KBM-7 (cell line): ENCODE measurements at places on chromosomes 1 and 21.

GRCh38 chr1:115021145-115021544 is 8.5 kb upstream of the TSHB start:
- DNase-seq: no peak

DNA sequence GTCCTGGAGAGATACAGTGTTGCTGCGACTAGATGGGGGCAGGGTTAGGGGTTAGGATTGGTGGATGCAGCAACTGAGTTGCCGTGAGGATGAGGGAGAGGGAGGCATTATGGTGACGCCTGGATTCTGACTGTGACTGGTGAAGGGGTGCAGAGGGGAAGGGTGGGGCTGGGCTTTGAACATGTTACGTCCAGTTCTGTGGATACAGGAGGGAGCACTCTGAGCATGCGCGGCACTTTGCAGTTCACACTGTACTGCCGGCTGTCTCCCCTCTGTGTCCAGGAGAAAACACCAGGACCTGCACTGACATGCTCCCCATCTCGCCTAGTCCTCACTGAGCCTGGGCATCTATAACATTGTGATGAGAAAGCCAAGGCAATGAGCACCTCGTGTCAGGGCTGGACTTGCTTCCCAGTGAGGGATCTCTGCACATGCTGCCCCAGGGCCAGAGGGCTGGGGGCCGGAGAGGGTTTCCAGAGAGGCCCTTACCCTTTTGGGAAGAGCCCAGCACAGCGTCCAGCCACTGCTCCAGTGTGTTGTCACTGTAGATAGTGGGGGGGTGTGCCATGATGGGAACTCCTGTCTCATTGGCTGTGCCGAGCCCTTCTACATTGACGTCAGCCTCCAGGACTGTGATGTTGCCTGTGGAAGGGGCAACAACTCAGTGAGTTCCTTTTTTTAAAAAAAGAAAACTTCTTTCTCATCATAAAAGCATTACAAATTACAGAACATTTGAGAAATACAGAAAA is 7.6 kb downstream of the FAM151A start:
- peak; percentile 19 for DNase-seq

GRCh38 chr1:18012686-18013085 is 94.9 kb upstream of the IGSF21 start:
- no peak for DNase-seq

- DNase-seq: no peak
Measured at GRCh38 chr21:27157097-27157496, 190.2 kb upstream of the ADAMTS5 start.

GRCh38 chr1:106523497-106523896 is 533.0 kb upstream of the PRMT6 start:
- no peak for DNase-seq

- peak; percentile 99 for DNase-seq
Measured at GRCh38 chr1:153790966-153791647, 15.9 kb downstream of the SLC27A3 start.

DNA sequence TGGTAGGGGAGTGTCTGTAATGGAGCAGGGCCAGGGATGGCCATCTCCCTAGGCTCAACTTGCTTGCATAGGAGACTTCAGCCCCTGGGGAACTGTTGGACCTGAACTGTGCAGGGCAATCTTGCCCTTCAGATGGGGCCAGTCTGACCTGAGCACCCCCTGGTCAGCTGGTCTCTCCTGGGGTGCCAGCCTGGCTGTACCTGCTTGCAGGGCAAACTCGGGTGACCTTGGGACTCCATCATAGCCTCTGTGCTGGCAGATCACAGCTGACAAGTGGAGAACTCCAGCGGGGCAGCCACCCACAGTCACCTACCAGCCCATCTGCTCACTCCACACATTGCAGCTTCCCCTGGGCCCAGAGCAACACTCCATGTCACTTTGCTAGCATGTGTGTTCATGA is 8.1 kb downstream of the SPRR2A start:
- no peak for DNase-seq

- no peak for DNase-seq
Measured at GRCh38 chr1:61724506-61724812, 482 bp downstream of the TM2D1 start.
